Activated naive CD8-positive, alpha-beta T cell treated with anti-CD3 and anti-CD28 coated beads, Interleukin-2, amount 50 U/mL, for 24 hours (primary cell): ENCODE measurements at places on chromosomes 3 and 15.

- no peak for DNase-seq
These were observed 26.2 kb upstream of the HACD2 start for GRCh38 chr3:123611082-123611481.

DNA sequence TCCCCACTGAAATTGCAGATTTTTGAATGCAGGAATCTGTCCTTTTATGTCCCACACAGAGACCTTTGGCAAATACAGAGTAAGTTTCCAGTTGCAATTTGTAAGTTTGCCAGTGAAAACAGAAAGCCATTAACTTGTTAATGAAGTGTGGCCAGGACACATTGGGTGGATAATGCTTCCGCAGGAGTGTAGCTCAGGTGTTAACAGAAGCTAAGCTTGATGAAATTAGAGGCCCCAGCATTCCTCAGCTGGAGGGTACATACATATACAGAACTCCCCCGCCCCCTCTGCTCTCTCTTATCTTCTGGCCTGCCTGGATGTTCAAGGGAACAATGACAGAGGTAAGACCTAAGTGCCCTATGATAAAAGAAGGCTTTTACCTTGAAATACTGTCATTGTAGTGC lies 8.1 kb upstream of the LRRC2 start:
- DNase-seq, result no peak

GRCh38 chr3:70608434-70608833 lies 296.0 kb upstream of the MDFIC2 start:
- DNase-seq, result no peak

- no peak for DNase-seq
These were observed 1.6 kb downstream of the TATDN2 start for GRCh38 chr3:10249833-10250232.

DNA sequence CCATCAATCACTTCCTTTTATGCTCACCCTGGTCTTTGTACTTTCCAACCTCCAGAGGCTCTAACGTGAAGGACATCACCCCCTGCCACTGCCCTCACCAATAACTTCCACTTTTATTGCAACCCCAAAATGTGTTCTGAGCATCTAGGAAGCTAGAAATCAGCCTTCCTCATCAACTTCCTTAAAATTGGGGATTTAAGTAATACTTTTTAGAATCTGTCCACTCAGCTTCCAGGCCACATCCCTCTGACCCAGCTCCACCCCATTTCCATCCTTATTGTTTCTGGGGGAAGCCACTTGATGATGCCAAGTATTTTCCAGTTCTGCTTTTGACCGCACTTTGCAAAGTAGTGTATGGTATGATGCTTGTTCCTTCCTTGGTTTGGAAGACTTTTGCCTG lies 73.5 kb upstream of the XCR1 start:
- DNase-seq, result no peak

- DNase-seq, result no peak
These were observed 11.6 kb downstream of the TAMM41 start for GRCh38 chr3:11835028-11835639.

DNA sequence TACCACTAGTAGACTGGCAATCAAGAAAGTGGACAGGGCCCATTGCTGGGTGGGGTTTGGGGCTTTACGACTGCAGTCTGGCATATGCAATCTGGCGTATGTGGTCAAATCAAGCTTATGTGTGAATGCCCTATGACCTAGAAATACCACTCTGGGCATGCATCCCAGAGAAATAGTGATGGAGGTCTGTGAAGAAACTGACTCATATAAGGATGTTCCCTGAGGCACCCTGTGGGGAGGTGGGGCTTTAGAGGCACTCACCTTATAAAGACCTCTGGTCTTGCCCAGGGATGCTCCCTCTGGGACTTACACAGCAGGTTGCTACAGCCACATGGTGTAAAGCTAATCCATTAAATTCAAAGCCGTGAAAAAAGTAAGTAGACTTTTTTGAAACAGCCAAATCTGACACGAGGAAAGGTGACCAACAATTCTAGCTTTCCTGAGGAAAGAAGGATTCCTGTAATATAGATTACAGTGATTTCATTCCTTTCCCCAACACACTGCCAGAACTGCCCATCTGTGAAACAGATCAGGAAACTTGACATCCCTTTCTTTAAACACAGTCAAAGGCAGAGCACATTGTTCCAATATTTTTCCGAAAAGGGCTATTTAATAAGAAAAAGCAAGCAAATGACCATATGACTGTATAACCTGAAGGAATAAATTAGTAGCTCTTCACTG lies 13.6 kb downstream of the RARRES1 start:
- DNase-seq, result no peak

DNA sequence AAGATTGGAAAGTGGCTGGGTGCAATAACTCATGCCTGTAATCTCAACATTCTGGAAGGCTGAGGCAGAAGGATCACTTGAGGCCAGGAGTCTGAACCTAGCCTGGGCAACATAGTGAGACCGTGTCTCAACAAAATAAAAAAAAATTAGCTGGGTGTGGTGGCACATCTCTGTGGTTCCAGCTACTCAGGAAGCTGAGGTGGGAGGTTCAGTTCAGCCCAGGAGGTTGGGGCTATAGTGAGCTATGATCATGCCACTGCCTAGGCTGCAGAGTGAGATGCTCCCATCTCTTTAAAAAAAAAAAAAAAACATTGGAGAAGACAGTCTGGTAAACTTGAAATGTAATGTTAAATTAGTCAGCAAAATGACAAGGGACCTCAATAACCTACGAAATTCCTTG lies 57.9 kb downstream of the STAG1 start:
- no peak for DNase-seq
